ENCODE measurements at places on chromosomes 3 and 15.

DNA sequence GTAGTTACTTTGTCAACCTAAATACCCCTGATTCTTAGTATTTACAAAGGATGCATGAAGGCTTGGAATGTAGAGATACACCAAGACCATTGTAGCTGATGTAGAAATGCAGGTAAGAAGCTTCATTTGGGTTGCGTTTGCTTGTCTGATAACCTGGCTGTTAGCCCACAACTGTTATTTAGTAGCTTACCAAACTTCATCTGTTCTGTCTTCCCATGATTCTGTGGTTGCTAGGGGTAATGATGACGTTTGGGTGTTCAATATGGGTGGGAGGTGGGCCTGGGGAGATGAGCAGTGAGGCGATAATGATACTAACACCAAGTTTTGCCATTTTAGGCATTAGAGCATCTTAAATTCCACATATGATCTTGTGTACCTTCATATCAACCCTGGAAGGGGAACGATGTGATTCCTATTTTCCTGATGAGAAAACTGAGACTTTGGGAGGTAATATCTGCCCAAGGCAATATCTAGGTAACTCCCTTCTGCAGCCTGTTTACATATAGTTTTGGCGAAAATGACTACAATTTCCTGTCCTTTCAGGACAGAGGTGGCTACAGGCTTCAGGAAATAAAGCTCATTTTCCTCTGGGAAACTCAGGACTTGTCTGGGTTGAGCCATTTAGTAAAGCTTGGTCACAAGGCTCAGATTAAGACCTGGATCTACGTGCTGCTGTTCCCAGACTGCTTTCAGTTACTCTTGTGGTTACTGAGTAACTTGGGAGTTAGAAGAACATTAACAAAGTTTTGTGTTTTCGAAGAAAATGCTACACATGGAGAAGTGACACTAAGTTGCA lies 26.8 kb downstream of the FNDC3B start:
- DNase-seq, result no peak

DNA sequence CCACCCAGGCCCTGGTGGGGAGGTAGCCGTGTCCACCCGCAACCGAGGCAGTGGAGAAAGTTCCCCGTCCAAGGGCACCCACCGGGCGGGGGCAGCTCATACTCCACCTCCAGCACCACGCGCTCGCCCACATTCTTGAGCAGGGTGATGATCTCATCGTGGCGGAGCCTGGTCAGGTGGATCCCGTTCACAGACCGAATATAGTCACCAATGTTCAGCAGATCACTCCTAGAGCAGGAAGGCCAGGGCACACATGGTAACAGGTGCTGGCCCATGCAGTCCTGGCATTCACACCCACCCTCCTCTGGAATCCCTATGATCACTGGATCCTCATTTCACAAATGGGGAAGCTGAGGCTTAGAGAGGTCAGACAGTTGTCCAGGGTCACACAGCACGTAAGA lies 15.8 kb downstream of the GRIP2 start:
- no peak for DNase-seq

- DNase-seq, result no peak
These were observed 354.0 kb downstream of the LRTM1 start for GRCh38 chr3:54573858-54574257.

- no peak for DNase-seq
These were observed 33.5 kb downstream of the KLF13 start for GRCh38 chr15:31360158-31360561.

DNA sequence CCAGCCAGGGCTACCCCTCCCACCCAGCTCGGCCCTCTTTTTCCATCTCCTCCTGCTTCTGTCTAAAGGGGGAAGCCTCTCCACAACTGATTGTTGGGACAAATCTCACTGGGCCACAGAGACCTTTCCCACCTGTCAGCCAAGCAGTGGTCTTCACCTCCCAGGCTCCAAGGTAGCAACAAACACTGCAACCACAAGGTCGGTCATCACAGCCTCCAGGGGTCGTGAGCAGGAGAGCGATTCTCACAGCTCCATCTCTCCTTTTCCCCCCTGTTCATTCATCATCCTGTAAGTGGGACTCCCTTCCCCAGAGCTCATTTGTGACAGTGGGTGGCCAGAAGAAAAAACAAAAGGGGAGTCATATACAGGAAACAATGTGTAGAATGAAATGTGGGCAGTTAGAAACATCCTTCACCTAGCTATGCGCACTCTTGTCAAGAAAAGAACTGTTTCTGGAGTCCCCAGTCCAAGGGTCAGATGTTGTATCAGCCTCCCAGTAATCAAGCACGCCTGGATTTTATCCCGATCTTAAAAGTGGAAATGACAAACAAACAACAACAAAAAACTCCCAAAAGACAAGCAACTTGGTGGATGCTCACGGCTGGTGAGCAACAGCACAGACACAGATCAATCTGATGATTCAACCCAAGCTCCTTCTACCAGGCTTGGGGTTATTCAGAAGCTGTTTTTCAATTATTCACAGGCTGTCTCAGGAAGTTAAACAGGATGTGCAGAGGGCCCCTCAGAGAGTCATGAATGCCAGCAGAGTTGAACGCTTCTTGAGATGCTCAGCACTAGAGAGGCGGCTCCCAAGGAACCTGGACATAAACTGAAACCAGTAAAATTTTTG lies 22.4 kb downstream of the LYZL4 start:
- no peak for DNase-seq

- no peak for DNase-seq
These were observed at the start of gene TTC23 for GRCh38 chr15:99249270-99249841. TTC23 (minus strand) TSS chr15:99249581; CDS start chr15:99228712, 20,869 bp downstream.

DNA sequence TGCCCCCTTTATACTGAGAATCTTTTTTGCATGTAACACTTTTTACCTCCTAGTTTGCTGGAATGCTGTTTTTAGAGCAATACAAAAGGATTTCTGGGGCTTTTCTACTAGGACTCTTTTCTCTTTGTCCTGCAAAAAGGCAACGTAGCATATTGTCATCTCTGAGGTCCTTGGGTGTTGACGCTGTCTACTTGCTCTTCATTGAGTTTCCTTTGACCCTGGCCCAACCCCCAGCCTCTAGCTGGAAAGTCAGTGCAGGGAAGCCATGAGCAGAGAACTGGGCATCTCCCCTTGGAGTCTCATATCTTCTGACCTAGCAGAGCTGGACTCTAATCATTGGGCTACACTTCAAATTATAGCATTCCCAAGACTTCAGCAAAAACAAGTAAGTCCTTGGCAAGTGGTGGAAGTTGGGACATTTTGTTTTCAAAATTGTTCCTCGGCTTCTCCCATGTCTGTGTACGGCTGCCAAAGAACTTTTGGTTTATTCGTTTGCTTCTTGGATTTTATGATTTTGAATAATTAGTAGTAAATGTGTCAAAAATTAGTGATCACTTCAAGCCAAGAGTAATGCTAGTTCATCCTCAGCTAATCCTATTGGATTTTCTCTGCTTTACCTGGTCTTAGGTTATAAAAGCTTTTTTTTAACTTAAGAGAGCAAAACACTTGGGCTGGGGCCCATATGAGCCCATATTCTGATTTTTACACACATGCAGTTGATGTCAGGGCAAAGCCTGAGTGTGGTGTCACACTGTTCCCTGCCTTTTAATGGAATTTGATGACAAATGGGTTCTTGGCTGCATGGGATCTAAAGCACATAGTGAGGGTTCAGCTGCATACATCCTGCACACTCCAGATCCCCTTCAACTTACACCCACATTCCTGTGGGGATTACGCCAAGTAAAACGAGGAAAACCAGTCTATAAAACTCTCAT lies 419.5 kb upstream of the C2CD4B start:
- no peak for DNase-seq

GRCh38 chr15:92813485-92813884 lies 86.6 kb upstream of the CHD2 start:
- no peak for DNase-seq

GRCh38 chr15:99454941-99455788 lies 110.6 kb upstream of the MEF2A start:
- DNase-seq, result peak; percentile 68

DNA sequence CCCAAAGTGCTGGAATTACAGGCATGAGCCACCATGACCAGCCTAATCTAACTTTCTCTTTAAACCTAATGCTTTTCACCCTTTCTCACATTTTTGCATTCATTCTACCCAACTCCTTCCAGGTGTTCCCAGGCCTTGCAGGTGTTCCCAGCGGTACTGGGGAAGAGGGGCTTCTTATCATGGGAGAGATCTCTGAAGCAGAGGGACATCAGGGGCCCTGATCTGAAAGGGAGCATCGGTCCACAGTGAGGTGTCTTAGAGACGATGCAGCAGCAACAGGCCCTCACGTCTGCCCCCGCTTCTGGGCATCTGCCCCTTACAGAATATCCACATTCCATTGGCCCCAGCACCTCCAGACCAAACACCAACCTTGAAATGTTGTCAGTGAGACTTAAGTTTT lies 29.0 kb upstream of the BDH1 start:
- DNase-seq, result no peak

DNA sequence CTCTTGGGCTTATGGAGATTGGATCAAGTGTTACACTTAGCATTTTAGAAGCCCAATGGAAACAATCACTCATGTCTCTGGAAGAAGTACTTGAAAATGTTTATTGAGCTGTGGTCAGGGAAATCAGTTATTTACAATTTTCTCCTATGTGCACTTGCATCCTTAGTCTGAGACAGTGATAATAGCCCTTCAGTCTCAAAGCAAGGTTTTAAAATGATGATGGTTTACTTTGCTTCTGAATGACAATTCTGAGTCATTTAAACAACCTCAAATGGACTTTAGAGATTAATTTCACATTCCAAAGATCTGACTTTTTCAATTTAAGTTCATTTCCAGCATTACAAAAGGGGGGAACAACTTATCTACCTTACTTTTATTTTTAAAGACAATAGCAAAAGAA lies 20.1 kb downstream of the TIPARP start:
- DNase-seq, result no peak

DNA sequence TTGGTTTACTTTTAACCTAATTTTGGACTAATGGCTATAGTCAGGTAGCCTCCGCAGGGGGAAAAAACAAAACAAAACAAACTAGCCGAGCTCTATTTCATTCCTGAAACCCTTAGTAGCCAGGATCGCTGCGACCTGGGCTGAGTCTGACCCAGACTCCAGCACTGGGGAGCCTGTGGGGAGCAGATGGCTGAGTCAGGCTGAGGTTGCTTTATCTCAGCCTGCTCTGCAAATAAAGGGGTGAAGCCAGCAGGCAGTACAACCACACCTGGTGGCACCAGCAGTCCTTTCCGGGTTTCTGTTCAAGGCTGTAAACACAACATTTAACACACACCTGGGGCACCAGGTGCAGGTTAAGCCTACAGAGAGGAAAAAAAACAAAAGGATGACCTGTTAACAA lies 27.3 kb downstream of the ABHD2 start:
- no peak for DNase-seq

GRCh38 chr3:138376663-138377062 lies 28.3 kb downstream of the MRAS start:
- no peak for DNase-seq

- DNase-seq, result peak; percentile 97
These were observed 14.8 kb downstream of the LOXL1 start for GRCh38 chr15:73941044-73941443.

GRCh38 chr15:41019174-41019573 lies 65.9 kb downstream of the CHAC1 start:
- no peak for DNase-seq

DNA sequence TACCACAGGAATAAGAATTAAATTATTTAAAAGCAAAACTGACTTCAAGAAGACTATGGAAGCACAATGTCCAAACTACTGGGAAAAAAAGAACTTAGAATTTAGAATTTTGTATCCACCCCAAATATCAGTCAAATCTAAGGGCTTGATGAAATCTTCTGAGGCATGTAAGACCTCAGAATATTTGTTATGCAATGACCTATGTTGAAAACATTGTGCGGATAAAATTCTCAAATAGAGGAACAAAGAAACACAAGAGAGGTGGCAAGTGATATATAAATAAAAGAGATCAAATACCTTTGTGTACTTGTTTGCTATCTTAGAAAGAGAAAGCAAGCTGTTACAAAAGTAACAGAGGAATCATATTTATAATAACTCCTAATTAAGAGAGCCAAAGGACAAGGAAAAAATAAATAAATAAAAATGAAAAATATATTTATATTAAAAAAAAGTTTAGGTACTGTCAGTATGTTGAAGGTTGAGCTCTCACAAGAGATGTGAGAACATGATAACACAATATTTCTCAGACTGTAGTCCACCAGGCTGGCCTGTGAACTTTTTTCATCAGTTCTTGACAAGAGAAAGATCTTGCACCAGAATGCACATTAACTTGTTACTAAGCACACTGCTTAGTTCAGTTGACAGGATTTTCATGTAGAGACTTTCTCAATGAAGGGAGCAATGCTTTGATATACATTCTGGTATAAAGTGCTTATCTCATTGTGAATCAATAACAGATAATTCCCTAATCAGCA lies 50.0 kb downstream of the CPA3 start:
- DNase-seq, result no peak
